ENCODE measurements at places on chromosomes 1 and 21.
A peak's percentile ranks its signal among the peaks of the same experiment; 100 is the strongest.

DNA sequence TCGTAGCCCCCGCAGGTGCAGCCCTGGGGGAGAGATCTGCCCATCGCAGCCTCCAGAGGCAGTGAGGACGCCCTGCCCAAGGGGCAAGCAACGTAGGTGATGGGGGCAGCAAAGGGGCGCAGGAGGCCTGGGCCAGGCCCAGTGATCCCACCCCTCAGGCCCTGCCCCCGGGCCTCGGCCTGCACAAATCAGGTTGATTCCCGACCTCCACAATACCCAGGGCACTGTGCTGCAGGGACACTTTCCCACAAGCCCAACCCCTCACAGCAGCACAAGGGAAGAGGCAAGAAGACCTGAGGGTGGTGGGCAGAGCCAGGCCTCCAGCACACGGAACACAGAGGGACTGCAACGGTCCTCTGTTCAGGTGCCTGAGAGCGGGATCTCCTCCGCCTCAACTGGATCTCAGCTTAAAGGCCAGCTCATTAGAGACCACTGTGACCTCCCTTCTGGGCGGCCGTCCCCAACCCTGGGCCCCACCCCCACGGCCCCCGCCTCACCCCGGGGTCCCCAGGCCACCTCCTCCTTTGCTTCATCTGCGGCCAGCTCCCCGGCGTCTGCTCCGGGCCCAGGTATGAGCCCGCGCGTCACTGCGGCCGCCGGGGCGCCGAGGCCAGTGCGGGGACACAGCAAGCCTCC, 812 bp upstream of the ARF1 start:
- DNase-seq = peak; percentile 43

DNA sequence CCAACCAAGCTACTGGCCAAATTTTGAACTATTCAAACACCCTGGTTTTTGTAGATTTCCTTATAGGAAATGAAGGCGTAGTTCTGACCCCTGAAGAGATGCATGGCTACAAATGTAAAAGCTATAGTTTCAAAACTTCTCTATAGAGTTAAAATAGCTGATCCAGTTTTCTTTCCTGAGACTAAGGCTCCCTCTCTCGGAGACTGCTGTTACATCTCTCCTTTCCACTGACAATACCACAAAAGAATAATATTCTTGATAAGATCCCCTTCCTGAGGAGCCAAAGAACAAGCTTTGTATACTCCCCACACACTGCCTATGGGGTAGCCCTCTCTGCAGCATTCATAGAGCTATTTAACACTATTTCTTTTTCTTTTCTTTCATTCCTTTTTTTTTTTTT, 6.7 kb upstream of the CFAP126 start:
- DNase-seq = peak; percentile 38

DNA sequence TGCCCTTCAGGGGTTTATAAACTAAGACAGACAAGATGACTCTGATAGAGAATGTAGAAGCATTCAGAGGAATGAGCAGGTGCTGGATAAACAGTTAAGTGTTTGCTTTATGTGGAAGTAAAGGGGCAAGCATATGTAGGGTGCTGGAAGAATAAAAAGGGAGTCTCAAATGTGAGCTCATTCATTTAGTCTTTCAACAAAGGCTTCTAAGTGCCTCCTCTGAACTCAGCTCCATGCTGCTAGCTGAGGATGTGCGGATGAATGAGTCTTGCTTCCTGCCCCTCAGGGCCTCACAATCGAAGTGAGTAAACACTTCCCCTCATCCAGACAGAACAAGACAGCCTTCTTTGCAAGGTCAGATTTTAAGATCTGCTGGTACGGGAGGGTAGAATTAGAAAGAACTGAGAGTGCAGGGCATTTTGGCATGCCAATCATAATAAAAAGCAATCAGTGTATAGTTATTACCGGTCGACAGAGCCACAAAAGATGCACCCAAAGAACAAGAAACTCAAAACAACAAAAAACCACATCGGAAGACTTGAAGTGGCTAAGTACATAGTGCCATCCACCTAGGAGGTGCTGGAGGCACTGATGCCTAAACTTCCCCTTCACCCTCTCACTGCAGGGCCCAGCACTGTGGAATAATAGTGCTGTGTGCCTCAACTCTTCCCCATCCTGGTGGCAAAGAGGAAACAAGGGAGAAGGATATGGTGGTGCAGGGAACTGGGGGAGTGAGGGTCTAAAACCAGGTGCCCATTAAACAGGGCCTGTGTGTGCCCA, 69.8 kb downstream of the TNR start:
- DNase-seq = no peak

DNA sequence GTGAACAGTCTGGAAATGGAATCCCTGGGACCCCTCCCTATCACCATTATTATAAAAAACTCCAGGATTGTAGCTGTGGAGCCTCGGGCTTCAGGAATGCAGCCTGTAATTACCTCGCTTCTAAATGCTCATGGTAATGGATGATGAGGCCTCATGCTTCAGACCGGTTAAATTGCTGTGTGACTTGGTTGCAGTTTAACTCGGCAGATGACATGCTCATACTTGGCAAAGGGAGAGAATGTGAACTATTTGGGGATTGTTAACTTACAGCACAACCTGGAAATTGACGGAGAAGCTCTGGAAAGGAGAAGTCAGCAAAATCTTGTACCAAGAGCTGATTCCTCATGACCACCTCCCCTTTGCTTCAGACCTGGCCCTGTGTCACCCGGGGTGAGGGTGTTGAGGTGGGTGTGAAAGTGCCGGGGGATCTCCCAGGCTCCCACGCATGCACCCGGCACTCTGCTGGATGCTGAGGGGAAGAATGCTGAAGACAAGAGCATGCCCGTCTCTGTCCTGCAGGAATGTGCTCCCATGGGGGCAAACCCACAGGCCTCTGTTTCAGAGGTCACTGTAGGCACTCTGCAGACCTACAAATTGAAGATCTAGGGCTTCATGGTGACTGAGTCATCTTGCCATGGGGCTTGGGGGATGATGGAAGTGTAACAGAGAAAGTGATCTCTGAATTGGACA, 364.8 kb downstream of the RPS6KC1 start:
- DNase-seq = no peak

DNA sequence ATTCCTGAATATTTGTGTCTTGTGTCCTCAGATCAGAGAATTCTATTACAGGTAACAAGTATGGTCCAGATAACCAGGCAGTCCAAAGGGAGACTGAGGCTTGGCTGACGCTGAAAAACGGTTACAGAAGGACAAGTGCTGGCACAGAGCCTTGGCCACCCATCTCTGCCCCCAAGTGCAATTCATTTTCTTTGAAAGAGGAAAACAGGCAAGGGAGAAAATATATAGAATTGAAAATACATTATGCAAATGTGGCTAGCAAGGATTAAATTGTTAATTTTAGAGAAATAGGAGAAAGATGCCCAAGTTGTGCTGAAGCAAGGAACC, 1.2 kb downstream of the SORT1 start:
- DNase-seq = no peak

DNA sequence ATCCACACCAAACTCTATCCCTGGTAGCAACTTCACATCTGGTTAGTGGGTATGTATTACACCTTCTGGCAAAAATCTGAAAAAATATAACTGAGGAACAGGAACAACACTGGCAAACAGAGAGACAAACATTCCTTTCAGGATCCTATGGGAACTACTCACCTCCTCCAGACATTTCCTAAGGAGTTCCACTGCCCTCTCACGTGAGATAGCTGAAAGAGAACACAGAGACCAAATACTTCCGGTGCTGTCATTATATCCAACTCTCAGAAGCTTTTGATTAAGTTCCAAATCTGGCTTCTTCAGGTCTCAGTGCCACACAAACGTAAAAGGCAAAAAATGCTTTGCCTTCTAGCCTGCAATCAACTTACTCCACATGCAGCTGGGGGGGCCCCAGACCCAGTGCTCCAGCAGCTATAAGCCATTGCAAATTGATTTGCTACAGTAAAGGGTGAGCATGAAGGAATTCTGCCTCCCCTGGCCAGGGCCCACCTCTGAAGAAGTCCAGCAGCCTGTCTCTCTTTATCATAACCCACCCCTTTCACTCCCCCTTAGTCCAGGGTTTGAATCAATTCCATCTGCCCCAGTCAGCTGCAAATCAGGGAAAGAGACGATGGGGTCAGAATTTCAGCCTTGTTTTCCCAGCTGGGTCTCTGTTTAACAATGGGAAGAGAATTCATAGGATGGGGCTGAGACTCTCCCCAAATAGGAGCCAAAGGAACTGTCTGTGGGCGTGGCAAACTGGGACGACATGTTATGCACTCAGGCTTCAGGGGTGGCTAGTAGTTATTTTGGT, 32.2 kb downstream of the TFAP2E start:
- DNase-seq = no peak

Data from GM23248 (cell line).